Stimulated activated CD4-positive, alpha-beta T cell treated with anti-CD3 and anti-CD28 coated beads, Interleukin-1b, Interleukin-23, amount 100 ng/mL, for 1 hour (primary cell): ENCODE measurements at places on chromosomes 11 and 22.

DNA sequence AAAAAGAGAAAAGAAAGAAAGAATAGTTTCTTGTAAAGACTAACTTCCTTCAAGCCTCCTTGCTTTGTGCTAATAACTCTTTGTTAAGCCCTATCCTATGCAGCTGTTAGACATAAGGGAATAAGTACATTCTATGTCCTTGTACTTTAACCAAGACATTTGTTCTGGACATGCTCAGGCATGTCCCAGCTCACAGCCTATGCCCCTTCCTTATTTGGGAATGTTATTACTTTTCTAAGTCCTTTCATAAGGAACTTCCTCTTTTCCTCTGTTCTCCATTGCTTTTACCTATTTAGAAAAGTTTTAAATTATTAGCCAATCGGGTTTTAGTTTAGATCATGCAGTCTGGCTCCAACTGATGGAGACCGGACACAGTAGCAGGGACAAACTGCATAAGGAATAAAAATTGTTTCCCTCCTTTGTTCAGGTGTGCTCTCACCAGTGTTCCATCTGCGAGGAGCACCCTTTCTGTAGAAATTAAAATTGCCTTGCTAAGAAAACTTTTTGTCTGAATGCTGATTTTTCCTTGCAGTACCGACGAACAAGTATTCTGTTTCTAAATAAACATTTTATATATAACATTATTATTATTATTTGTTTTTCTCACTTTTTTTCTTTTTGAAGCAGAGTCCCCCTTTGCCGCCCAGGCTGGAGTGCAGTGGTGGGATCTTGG lies 21.6 kb upstream of the SPINDOC start:
- DNase-seq, result no peak

DNA sequence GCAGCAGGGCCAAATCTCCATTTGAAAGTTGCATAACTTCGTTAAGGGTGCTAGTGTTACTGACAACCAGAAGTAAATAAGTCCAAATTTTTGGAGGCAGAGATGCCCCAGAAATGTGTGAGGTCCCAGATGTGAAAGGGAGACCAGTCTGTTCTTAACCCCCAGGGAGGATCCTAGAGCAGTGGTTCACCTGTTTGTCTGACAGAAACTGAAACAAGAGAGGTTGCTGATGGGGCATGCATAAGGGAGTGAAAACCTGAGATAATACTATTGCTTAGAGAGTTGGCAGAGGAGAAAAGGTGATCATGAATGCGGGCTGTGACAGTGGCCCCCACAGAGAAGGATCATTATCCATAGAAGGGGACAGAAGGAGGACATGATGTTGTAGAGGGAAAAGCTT lies 3.8 kb downstream of the CBLIF start:
- DNase-seq, result no peak

DNA sequence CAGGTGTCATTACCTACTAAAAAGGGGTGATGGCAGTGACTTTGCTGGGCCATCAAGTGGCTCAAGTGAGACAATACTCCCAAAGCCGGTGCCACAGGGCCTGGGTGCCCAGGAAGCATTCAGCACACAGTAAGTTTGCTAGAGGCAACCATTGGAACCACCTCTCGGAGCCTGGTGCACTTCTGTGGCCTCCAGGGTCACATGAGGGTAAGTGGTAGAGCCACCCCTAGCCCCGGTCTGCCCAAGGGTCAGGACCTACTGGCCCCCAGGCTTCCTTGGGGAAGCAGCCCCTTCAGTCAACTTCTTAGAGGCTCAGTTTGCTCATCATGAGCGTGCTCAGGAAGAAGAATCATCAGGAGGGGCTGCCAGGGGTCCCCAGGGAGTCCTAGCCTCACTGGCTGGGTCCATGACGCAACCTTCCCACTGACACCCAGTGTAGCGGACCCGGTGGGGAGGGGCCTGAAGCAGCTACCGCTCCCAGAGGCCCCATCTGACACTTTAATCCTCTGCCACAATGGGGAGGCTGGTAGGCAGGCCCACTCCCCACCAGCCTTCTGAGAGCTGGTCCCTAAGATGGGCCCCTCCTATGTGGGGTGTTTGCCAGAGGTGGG lies 17.5 kb upstream of the RASL10A start:
- DNase-seq, result no peak

DNA sequence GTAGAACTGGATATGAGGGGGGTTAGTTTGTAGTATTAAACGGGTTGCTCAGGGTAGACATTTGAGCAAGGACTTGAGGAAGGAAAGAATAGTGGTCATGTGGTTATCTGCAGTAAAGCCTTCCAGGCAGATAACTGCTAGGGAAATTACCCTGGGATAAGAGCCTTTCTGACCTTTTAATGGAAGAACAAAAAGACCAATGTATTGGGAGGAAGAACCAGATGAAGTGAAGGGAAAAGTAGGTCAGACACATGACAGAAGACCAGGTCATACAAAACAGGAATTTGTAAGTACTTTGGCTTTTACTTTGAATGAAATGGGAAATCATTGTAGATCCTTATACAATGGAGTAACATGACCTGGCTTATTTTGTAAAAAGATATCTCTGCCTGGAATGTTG lies 241.9 kb upstream of the CTSC start:
- no peak for DNase-seq

- DNase-seq, result no peak
These were observed 8.6 kb downstream of the SIGIRR start for GRCh38 chr11:405954-406795.

GRCh38 chr22:48236261-48236660 lies 1473.8 kb downstream of the TBC1D22A start:
- DNase-seq, result no peak

DNA sequence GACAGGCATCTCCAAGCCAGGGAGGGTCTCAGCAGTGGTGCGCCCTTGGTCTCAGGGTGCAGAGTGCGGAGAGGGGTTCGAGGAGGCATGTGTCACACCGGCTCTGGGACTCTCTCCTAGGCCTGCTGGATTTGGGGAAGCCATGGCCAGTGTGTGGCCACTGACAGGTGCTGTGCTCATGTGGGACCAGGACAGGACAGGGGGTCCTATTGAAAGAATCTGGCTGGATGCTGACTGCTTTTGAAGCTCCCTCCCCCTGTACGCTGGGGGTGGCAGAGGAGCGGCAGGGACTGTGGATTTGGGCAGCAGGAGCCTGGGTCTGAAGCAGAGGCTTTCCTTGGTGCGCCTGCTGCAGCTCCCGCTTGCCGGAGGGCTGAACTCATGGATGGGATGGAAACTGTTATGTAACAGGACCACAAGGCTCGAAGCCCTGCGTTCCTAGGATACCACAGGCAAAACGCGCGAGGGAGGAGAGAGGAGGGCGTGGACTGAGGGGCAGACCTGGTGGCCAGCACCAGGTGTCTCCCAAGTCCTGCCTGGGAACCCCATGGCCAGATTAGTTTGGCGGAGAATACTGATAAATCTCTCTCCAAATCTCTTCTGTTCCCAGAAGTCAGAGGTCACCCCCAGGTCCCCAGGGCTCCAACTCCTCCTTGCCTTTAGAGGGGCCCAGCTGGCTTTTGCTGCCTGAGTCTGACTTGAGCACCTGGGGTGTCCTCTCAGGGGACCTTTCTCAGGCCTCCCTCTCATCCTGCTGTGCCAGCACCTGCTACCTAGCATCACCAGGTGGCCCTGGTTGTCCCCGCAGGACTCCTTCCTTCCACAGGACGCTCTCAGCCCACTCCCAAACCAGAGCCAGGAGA lies 13.8 kb upstream of the TEF start:
- DNase-seq, result no peak

DNA sequence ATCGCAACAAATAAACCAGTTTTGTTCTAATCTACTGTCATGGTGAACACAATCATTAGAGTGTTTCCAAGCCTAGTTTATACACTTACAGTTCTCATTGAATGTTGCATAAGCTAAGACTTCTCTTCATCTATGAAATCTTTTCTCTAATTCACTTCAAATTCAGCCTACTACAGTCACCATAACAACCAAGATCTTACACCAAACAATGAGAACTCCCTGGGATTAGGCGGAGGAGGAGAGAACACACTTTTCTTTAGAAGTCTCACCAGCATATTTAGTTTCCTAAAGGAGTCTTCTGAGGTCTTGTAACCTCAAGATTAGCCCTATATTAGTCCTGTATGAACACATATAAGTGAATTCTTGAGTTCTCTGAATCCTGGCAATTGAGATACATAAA lies 1889.7 kb downstream of the LRRC4C start:
- no peak for DNase-seq

GRCh38 chr11:48047616-48048015 lies 67.3 kb downstream of the PTPRJ start:
- DNase-seq, result no peak

DNA sequence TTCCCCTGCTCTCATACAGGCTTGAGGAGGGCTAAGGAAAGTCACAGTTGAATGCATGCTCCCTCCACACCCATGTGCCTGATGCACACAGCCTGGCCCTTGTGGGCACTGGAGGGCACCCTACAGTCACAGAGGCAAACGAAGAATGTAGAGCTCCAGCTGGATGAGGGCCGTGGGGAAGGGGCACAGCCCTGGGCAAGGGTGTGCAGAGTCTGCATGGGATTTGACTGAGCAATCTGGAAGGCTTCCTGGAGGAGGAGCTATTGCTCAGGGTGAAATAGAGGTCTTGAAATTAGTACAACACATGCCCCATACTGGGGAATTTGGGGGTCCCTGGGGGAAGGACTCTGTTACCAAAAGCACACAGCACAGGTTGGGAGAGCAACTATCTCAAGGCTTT lies 64.0 kb downstream of the KCNQ1 start:
- no peak for DNase-seq

- no peak for DNase-seq
These were observed 225.3 kb upstream of the B3GAT1 start for GRCh38 chr11:134637091-134638015.

DNA sequence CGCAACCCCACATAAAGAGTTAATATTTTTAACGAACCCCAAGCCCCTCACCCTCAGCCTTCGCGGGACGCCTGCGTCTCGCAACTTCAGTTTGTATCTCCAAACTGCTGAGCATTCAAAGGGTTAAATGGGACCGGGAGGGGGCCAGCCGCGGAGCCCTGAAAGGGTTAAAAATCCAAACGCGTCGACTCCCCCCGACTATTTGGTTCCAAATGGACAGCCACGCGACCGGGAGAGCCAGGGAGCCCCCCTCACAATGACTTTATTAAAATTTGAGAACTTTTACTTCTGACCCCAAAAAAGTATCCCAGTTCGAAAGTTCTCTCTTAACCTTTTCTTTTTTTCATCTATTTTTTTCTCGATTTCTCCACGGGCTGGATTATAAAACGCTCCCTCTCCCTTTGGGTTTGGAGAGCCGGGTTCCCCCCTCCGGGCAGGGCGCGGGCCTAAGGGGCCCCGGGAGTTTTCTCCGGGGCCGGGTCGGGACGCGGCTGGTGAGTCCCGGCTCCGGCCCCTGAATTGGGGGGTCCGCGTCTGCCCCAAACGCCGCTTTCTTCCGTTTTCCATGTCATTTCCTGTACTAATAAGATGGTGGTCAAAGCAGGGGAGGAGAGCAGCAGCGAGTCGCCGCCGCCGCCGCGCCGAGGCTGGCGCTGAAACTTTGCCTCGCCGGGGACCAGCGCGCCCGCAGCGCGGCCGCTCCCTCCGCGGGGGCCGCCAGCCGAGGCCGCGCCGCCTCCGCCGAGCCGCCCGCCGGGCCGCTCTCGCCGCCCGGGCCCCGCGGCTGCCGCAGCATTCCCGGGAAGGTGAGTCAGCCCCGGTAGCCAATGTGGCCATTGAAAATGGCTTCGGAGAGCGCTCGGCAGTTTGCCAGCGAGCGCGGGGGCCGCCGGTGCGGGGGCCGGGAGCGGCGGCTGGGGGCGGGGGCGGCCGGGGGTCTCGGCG lies at the start of gene PRDM11:
TSS of gene PRDM11 (plus strand) at position 568 of the 945 bp plus-strand sequence. CDS start 35,128 bp downstream, outside the sequence.
- no peak for DNase-seq

- DNase-seq, result no peak
These were observed 4.0 kb downstream of the MYO18B start for GRCh38 chr22:25746012-25746373.

- no peak for DNase-seq
These were observed 56.6 kb downstream of the KCNC1 start for GRCh38 chr11:17791144-17791543.

GRCh38 chr11:131511794-131512193 lies 141.4 kb downstream of the NTM start:
- DNase-seq, result no peak

DNA sequence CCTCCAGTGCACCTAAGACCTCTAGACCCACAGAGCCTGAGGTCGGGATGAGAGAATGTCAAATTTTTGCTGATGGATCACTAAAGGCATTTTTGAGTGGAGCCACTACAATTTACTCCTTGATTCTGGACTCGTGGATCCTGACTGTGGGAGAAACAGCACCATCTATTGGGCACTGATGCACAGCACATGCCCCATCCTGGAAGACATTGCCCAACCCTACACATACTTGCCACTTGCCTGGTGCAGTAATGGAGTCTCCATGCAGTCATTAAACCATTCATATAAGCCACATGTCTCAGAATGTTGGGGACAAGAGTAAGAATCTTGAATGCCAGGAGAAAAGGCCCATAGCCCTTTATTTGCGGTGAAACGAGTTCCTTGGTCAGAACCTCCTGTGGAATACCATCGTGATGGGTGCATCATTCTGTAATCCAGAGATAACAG lies 103.9 kb downstream of the GGTLC2 start:
- DNase-seq, result no peak

GRCh38 chr11:83998921-83999320 lies 712.8 kb upstream of the CCDC90B start:
- no peak for DNase-seq

- no peak for DNase-seq
These were observed 734.2 kb upstream of the ANO3 start for GRCh38 chr11:25597696-25598095.

- DNase-seq, result no peak
These were observed 1419.8 kb upstream of the TENM4 start for GRCh38 chr11:80860632-80861031.

GRCh38 chr11:26620282-26621045 lies 48.4 kb upstream of the MUC15 start:
- DNase-seq, result no peak

DNA sequence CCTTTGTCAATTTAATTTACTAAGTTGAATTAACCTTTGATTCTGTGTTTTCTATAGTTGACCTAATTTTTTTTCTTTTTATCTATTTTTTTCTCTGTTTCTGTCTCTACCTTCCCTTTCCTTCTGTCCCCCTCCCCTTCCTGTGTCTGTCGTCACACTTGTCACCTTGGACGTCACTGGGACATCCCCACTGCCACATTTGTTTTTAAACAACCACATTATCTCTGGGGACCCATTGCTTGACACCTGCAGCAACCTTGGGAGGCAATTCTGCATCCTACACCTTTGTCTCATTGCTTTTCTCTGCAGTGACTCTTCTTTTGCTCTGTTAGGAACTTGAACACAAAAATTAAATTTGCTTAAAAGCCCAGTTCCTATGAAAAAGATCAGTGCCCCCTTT lies 51.8 kb upstream of the TTC12 start:
- no peak for DNase-seq

- no peak for DNase-seq
These were observed 90.3 kb downstream of the C11orf87 start for GRCh38 chr11:109512249-109512648.
